Erythroblast (primary cell): ENCODE measurements at places on chromosomes 11 and 22.

DNA sequence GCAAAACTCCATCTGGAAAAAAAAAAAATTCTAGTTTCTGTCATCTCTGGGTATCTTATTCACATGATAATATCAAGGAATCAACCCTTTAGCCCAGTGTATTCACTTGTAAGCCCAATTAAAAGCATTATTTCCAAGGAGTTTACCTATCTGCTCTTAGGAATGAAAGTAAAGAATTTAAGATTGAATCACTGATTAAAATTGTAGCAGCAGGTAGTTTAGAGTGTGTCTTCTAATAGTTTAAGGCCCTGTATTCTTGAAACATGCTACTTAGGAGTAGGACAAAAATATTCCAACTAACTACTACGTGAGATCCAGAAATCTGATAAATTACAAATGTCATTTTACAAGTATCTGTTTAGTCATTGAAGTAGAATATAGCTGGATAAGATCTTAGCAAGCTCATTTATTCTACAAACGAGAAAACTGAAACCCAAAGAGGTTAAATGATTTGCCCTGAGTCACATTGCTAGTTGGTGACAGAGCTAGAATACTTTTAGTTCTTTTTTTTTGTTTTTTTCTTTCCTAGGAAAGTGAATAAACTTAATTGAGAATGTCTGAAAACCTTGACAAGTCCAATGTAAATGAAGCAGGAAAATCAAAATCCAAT, 4.0 kb downstream of the TCP11L1 start:
- no peak for DNase-seq

DNA sequence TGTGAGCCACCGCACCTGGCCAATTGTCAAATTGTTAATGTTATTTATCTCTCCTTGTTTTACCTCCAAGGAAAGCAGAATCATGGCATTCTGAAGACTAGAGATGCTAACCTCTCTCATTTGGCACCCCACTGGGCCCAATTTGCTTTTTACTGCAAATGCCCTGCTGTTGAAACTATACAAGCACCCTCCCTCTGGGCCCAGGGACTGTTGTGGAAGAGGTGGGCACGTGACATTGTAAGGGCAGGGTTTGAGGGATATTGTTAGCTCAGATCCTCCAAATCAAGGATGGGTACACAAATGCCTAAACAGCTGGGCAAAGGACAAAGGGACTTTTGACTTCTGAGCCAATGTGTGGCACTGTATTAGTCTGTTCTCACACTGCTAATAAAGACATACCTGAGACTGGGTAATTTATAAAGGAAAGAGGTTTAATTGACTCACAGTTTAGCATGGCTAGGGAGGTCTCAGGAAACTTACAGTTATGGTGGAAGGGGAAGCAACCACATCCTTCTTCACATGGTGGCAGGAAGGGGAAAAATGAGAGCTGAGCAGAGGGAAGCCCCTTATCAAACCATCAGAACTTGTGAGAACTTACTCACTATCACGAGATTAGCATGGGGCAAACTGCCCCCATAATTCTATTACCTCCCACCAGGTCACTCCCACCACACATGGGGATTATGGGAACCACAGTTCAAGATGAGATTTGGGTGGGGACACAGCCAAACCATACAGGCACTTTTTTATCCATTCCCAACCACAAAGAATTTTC, 6.5 kb upstream of the ALDH3B2 start:
- no peak for DNase-seq

- no peak for DNase-seq
Measured at GRCh38 chr22:30354644-30355043, 2.0 kb downstream of the SF3A1 start.

GRCh38 chr11:122104341-122104740, 11.7 kb downstream of the BLID start:
- DNase-seq = no peak

- no peak for DNase-seq
Measured at GRCh38 chr22:30196880-30197336, 49.7 kb downstream of the LIF start.

DNA sequence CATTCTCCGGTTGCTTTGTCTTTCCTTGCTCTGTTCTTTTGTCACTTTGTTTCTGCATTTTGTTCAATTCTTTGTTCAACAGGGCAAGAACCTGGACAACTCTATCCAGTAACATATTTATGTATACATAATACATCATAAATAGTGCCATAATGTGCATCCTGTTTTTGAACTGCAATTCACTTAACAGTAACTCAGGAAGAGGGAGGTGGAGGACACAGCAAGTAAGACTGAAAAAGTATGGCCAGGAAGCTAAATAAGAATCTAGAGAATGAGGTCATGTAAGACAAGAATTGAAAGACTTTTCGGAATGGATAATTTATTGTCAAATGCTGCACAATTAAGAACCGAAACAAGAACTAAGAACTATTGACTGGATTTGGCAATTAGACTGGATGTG, 29.2 kb upstream of the CHORDC1 start:
- no peak for DNase-seq

DNA sequence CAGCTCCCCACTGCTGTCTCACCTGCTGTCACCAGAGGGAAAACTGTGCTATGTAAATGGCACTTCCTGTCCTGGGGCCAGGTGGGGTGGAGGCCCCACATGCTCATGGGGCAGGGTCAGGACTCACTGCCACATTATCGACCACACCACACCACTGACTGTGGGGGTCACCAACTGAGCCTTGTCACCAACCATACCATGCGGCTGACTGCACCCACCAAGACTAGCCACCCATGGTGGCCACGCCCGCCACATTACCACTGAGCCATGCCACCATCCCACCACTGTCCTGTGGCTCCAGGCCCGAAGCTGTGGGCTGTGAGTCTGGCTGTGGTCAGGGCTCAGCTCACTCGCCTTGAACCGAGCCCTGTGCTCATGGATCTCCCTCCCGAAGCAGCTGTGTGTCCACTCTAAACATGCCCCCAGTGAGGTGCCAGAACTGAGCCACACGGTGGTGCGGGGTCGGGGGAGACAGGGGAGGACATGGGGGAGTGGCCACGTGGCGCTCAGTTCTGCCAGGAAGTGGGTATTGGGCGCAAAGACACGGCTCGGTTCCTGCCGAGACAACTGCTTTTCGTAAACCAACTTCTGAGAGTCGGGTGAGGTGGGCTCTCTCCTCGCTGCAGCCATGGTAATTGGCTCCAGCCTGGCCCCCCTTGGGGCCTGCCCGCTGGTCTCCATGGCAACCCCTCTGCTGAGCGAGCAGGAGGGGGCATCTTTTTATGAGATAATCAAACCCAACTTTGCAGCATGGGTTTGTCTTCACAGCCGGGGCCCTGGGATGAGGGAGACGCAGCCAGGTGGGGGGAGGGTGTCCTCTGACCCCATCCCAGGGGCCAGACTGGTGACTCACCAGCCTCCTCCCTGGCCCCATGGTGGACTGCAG, 23.2 kb downstream of the RTN4R start:
- DNase-seq = no peak

DNA sequence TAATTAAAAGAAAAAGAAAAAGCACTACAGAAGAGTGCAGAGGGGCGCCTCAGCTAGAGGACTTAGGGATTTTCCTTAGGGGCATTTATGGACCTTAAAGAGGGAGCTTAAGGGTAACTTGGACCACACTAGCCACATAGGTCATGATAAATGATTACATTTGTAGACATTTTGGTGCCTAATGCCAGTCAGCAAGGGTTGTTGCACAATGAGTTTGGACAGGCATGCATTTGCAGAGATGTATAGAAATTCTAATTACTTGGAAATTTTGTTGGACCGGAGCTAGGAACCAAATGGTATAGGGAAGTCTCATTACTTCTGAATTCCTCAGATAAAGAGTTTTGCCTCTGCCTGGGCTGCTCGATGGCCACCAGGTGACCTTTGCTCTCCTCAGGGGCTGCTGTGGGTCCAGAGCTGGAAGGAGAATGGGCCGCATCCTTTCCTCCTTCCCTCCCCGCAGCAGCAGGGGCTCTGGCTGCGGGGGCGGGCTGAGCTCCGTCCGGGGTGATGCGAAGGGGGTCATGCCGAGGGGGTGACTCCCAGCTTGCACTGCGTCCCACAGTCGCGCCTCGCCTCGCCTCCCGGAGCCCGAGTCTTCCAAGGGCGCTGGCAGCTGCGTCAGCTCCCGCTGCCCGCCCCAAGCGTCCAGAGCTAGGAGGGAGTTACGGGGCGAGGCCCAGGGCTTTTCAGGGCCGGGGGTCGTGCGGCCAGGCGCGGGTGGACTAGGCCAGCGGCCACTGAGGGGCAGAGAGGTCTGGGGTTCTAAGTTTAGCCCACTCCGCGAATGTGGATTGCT, 20.3 kb upstream of the MALAT1 start:
- no peak for DNase-seq

GRCh38 chr11:119509282-119509841, 86.4 kb upstream of the THY1 start:
- DNase-seq = no peak

- DNase-seq = no peak
Measured at GRCh38 chr11:96332126-96332771, 10.7 kb downstream of the MAML2 start.

- no peak for DNase-seq
Measured at GRCh38 chr11:115657586-115657985, 153.4 kb upstream of the CADM1 start.

GRCh38 chr11:35483131-35483820, 42.1 kb downstream of the PAMR1 start:
- DNase-seq = no peak

- DNase-seq = no peak
Measured at GRCh38 chr11:74476536-74476935, 9.2 kb upstream of the KCNE3 start.

DNA sequence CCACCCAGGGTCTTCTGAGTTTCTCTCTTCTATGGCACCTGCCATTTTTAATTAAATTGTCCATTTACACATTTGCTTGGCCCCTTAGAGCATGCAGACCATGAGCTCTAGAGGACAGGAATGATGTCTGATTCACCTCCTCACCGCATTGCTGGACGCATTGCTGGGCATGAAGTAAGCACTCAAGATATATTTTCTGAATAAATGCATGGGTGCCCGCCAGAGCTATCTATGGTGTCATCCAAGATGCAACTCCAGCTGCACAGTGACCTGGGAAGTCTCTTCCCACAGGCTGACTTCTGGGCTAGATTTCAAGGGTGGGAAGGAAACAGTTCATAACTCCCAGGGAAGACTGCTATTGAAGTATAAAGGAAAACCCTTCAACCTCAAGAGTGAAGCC, 66.6 kb upstream of the ASPHD2 start:
- DNase-seq = no peak

- DNase-seq = no peak
Measured at GRCh38 chr11:1873048-1873812, 18.5 kb downstream of the PRR33 start.

GRCh38 chr22:36740716-36741115, 35.2 kb downstream of the IFT27 start:
- DNase-seq = no peak

DNA sequence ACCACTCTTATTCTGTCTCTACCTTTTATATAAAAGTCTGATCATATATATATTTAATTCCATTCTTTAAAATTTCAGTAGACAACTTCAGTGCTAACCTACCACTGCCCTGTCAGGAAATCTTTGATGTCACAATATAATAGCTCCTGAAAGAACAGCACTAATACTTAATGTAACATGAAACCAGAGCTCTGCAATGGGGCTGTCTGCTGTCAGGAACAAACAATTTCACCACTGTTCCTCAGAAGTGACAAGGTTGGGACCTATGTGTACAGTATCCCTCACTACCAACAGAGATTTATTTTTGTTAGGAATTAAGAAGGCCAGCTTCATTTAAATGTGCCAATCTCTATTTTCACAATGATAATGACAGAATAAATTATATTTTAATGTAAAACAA, 165.5 kb upstream of the C11orf58 start:
- DNase-seq = no peak
